Stimulated activated CD4-positive, alpha-beta T cell treated with anti-CD3 and anti-CD28 coated beads, Interleukin-1b, Interleukin-23, amount 100 ng/mL, for 48 hours (primary cell): ENCODE measurements at places on chromosomes 3 and 15.

DNA sequence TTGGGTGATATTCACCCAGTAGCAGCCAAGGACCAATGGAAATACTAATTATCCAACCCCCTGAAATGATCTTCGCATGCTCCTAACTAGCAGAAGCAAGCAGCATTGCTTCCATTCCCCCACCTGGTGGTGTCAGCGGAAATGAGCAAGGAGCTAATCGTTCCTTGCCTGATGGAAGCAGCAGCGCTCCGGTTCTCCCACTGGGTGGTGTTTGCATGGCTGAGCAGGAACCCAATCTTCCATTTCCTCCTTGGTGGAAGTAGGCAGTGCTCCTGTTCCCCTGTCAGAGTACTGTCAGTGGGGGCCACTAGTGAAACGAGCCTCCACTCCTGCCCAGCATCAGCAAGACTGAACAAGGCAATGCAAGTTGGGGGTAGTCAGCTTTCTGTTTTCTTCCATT is 311.5 kb downstream of the CACNA2D3 start:
- DNase-seq, result no peak

DNA sequence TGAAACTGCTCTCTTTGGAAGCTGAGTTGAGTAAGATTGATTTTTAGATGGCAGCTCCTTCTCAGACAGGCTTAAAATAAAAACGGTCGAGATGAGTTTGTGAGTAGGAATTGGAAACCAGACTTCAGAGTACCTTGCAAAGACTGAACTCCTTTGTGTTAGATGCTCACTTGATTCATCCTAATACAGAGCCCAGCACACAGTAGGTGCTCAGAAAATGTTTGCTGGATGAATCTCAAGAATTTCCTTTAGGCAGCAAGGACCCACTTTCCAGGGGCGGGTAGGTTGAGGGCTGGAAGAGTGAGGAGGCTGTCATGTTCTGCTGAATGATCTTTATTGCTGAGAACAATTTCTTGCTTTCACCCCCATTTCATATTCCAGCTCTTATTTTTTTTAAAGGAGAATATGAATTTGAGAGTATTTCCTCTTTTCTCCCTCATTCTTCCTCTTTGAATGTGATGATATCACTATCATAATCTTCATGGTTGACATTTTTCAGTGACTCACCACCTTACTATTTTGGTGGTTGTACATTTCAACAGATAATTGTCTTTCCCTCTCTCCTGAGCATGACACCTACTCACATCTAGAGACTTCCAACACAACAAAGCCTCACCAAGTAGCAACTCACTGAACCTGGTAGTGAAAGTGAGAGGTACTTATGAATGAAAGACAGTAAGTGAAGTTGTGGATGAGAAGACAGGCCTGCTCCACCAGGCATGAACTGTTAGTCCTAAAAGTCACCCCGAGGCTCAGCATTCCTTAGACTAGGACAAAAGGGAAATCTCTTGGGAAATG is 113.3 kb downstream of the PDCD6IP start:
- no peak for DNase-seq

DNA sequence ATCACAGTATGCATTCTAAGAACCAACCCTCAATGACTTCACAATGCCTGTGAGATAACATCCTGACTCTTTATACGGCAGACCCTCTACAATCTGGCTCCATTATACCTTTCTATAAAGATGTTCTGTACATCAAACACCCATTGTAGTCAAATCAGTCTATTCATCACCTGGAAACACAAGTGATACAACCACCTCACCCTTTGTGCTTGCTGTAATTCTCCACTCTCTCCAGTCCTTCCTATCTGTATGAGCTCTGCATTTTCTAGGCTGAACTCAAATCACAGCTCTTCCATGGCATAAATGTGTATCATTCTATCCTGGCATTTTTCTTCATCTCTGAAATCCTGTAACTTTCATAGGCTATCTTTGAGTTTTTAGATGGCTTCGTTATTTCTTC is 539.4 kb downstream of the GRM7 start:
- no peak for DNase-seq

DNA sequence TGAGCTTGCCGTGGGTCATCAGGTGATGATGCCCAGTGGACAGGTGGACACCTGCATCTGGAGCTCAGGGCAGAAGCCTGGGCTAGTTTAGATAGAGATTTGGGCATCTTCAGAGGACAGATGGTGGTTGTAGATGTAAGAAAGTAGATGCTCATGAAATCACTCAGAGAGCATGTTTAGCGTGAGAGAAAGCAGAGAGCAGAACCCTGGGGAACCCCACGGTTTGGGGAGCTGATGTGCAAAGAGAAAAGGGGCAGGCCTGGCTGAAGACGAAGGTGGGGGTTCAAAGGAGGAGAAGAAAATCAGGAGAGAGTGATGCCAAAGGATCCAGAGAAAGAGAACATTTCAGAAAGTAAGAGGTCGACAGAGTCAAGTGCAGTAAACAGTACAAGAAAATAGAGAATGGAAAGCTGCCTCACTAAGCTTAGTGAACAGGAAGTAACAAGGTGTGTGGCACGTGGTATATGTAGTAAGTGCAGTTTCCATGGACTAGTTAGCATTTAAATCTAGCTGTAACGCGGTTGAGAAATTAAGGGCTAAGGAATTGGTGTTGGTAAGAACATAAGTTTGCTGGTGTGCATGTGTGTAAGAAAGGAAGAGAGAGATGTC is 13.5 kb downstream of the TIGIT start:
- DNase-seq, result peak; percentile 46

DNA sequence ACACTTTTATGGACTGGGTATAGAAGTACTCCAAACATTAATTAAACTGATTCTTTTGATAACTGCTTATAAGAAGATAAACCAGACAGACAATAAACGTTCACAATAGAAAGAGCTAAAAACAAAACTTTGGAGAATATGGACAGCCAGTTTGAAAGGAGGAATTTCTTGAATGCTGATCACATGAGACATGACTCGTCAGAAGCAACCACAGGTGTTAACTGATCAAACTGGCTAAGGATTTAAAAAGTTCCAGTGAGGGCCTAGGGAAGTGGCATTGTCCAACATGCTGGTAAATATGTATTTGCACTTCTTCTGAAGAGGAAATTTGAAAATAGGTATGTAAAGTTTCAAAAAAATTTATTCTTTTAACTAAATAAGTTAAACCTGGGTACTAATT is 29.4 kb upstream of the AP3B2 start:
- no peak for DNase-seq

- no peak for DNase-seq
These were observed 63.1 kb downstream of the SLC12A8 start for GRCh38 chr3:125149462-125149861.

- DNase-seq, result no peak
These were observed 33.9 kb downstream of the DZIP1L start for GRCh38 chr3:138081371-138082084.

- peak; percentile 41 for DNase-seq
These were observed 6.8 kb upstream of the GAP43 start for GRCh38 chr3:115616461-115616860.

DNA sequence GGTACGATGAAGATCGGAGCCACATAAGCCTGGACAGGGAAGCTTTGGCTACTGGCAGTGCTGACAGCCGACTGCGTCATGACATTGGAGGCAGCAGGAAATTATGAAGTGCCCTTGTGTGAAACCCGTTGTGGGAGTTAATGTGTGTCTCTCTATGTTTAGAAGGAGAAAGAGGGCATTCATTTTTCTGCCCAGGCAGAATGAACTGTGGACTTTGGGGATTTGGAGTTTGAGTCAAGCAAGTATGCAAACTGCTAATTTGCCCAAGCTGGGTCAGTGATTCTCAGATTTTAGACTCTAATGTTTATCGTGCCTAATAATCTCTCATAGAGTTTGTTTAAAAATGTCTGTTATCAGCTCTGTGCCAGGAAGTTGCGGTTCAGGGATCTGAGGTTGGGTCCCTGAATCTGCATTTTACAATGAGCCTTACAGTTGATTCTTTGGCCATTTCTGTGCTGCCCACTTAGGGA is 5.6 kb downstream of the CTXND1 start:
- no peak for DNase-seq

DNA sequence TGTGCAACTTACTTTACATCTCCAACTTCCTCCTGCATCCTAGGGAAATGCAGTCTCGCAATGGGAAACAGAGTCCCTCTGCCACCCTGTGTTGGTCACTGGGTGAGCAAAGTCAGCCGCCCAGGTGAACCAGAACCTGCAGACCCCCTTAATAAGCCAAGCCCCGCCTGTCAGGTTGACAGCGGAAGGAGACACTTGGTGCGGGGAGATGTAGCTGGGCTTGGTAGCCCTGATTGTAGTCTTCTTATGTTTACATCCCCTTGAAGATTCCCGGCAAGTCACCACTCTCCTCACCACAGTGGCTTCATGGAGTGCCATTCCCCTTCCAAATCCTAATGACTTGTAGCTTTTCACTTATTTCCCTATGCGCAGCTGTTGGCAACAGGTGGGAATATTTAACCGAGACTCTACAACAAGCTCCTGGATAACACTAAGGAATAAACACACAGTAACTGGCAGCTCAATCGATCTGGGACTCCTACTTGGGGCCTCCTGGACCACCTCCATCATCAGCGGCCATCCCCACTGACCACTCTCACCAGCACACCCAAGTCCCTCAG is 17.7 kb upstream of the CLSTN2 start:
- no peak for DNase-seq

- DNase-seq, result no peak
These were observed 325.7 kb downstream of the MAGI1 start for GRCh38 chr3:65713016-65713415.

DNA sequence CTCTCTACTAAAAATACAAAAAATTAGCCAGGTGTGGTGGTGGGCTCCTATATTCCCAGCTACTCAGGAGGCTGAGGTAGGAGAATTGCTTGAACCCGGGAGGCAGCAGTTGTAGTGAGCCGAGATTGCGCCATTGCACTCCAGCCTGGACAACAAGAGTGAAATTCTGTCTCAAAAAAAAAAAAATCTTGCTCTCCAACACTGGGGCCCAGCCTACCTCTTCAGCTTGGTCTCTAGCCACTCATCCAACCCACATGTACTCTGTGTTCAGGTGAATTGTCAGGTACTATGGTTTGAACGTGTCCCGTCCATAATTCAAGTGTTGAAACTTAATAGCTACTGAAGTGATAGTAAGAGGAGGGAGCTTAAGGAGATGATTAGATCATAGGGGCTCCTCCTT is 22.4 kb upstream of the RAB7A start:
- no peak for DNase-seq

- DNase-seq, result peak; percentile 49
These were observed 14.2 kb upstream of the COLQ start for GRCh38 chr3:15535732-15536131.

DNA sequence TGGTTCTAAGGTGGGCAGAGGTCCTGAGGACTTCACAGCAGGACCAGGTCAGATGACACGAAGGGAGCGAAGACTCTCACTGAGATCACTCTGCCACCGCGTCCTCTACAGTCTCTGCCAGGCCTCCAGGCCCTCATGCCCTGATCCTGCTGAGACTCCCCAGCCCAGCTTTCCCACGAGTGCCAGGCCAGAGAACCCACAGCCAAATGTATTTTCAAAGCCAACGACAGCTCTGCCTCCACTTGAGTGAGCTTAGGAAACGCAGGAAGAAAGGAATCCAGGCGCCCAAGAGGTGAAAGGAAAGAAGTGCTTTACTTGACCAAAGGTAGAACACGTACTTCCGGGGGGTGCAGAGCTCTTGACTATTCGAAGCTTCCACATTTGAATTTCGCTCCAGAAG is 275.0 kb downstream of the XXYLT1 start:
- DNase-seq, result no peak

DNA sequence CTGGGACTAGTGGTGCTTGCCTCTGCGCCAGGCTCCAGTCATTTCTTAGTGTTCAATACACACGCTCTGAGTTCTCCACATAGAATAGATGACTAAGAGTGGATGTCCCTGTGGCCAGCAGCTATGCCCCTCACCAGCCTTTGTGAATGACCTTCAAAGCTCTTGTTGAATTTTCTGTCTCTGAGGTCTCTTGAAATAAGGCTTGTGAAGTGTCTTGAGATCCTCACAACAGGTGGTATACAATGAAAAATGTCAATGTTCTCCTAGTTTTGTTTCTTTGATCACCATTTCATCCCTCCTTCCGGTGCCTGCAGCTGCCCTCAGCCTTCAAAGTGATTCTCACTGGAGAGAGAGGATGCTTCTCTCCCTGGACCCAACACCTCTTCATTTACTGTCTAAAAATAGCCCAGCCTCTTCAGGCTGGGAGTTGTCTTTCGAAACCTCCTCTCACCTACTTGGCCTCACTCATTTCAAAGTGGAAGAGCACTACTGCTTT is 5.4 kb downstream of the MAPKBP1 start:
- no peak for DNase-seq

- DNase-seq, result peak; percentile 13
These were observed 43.1 kb downstream of the PDE8A start for GRCh38 chr15:85024509-85025336.

DNA sequence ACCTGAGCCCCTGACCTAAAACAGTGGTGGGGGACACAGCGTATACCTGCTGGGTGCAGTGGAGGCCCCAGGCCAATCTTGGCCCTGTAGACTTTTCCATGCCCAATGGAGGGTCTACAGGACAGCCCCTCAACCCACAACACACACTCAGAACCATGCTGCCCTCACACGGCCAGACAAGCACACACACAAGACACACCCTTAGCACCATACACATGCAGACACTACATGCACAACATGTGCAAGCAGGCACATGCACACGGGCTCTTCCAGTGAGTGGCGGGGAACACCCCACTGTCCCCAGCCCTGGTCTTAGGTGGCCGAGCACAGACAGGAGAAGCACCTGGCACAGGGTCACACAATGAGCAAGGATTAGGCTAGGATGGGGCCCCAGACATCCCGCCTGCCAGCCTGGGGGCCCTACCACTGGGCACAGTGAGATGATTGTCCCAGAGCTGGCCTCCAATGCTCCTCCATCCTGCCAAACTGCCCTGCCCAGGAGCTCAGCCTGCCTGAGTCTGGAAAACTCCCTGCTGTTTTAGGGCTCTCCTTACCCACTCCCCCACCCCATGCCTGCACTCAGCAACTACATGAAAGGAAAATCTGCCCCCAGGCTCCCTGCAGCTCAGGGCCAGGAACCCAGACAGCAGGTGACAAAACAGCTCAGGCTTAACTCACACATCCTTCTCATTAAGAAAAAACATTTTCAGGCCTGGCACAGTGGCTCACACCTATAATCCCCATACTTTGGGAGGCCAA is 15.8 kb downstream of the IQSEC1 start:
- DNase-seq, result no peak

DNA sequence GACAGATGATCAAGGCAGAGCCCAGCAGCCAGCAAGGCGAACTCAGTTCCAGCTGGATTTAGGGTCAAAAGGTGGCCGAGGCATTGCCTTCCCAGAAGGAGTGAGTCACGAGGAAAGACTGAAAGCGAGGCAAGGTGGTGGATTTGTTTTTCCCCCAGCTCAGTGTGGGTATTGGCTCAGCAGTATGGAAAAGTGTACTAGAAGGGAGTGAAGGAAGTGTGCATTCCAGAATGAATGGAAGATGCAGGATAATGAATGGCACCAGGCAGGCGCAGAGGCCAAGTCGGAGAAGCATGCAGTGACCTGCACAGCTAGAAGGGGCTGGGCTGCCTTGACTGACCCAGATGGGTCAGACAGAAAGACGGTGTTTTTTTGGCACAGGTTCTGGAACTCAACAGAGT is 46.3 kb downstream of the FOXP1 start:
- no peak for DNase-seq

GRCh38 chr3:30503446-30503845 is 103.0 kb upstream of the TGFBR2 start:
- no peak for DNase-seq

- no peak for DNase-seq
These were observed 559.4 kb downstream of the NR2F2 start for GRCh38 chr15:96889734-96890480.
